ENCODE measurements at places on chromosomes 3 and 15.
A peak's percentile ranks its signal among the peaks of the same experiment; 100 is the strongest.

DNA sequence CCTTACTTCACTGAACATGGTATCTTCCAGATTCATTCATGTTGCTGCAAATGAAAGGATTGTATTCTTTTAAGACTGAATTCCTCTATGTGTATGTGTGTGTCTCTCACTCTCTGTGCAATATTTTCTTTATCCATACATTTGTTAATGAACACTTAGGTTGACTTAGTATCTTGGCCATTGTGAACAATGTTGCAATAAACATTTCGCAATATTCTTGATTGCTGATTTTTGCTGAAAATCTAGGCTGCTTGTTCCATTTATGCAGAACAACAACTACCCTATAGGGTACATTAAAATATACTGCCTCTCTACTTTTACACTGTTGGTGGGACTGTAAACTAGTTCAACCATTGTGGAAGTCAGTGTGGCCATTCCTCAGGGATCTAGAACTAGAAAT, 732.4 kb downstream of the CADM2 start:
- DNase-seq: no peak

DNA sequence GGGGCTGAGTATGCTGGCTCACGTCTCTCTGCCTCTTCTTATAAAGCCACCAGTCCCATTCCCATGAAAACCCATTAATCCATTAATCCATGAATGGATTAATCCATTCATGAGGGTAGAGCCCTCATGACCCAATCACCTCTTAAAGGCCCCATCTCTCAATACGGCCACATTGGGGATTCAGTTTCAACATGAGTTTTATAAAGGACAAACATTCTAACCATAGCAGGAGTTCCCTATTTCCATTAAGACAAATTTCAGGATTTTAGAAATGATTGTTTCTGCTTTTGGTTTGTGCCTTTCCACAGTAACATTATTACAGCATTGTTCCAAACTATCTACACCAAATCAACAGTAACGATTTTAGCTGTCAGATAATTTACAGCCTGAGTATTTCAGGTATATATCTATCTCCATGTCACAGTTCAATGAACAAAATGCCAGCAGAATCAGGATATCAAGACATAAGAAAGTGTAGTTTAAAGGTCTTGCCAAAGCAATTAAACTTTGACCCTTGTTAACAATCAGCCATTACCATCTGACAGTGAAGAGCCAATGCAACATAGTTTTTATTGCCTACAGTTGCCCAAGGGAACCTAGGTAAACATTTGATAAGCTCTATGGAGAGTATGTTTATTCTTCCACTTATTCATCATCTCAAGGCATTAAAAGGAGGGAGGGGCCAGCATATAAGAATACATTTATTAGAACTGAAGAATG, 3.8 kb downstream of the TSPAN3 start:
- no peak for DNase-seq

DNA sequence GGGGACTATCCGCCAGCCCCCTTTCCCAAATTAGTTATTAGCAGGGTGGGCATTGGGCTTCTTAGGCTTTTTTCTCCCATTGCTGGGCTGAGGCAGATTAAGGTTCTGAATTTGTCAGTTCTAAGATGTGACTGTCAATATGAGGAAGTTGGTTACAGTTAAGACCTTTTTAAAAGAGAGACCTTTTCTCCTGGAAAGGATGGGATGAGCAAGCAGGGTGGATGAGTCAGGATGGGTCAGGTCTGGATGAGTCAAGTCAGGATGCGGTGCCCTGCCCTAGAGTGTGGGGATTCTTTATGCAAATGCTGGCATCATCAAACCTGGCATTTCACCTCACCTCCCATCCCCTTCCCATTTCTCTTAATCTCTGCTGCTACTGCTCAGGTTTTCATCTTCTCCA, 1.9 kb downstream of the AEN start:
- DNase-seq: peak; percentile 71

GRCh38 chr3:189531271-189531670, 99.9 kb upstream of the TP63 start:
- no peak for DNase-seq
